ENCODE measurements at places on chromosomes 1 and 21. TPM values are rescaled to one million over a fixed set of nuclear protein-coding genes. Genes with fewer than 3 reads are reported as not detected.

Gene OR2L2
- not detected for total RNA-seq

Gene KLHDC7A
- total RNA-seq, result not detected

Gene AK5
- 0.86 TPM for total RNA-seq

Gene WNT3A
- not detected for total RNA-seq

Gene FYB2
- not detected for total RNA-seq

Gene MYOG
- total RNA-seq, result not detected

Gene KRTAP19-3
- not detected for total RNA-seq

Gene FNDC7
- not detected for total RNA-seq

Gene ZNF678
- 5.7 TPM for total RNA-seq

Gene PTTG1IP
- total RNA-seq, result 152 TPM

Gene NLRP3
- 7.0 TPM for total RNA-seq

Gene EPHB2
- total RNA-seq, result 20.5 TPM

Gene TLCD4
- 0.08 TPM for total RNA-seq

Gene LCE1C
- total RNA-seq, result 1.1 TPM

Gene C2CD2
- 14.5 TPM for total RNA-seq

Gene EXTL1
- not detected for total RNA-seq

Gene LRRN2
- not detected for total RNA-seq

Gene CHI3L2
- not detected for total RNA-seq

Gene TEDDM1
- not detected for total RNA-seq

Gene CD1D
- 9.1 TPM for total RNA-seq

Gene S100A3
- total RNA-seq, result 12.7 TPM

Gene GGPS1
- total RNA-seq, result 17.9 TPM

Gene PYHIN1
- not detected for total RNA-seq

Gene FAM151A
- total RNA-seq, result not detected

Gene FMO5
- total RNA-seq, result 0.39 TPM

Gene RPS27
- 2,616 TPM for total RNA-seq

Gene RIT1
- total RNA-seq, result 19.8 TPM

Gene FCRLA
- 0.47 TPM for total RNA-seq

Gene OSBPL9
- 61.3 TPM for total RNA-seq

Gene BCAR3
- total RNA-seq, result 98.0 TPM

Gene MATN1
- not detected for total RNA-seq

Gene SNAP47
- 35.9 TPM for total RNA-seq

Gene CDC42BPA
- total RNA-seq, result 11.0 TPM

Gene ZSCAN20
- 3.2 TPM for total RNA-seq

Gene CFHR1
- total RNA-seq, result not detected

Gene LRRC39
- not detected for total RNA-seq

Gene FCGR3A
- not detected for total RNA-seq

Gene ASCL5
- total RNA-seq, result not detected

Gene LCE1D
- total RNA-seq, result not detected

Gene LINGO4
- total RNA-seq, result not detected

Gene EFNA3
- 3.2 TPM for total RNA-seq

Gene PUM1
- 41.1 TPM for total RNA-seq

Gene LYPD8
- not detected for total RNA-seq

Gene CYP4A11
- not detected for total RNA-seq

Gene FNBP1L
- total RNA-seq, result 6.2 TPM

Gene TNFRSF4
- total RNA-seq, result not detected

Gene FNDC5
- total RNA-seq, result not detected

Gene PBX1
- 0.86 TPM for total RNA-seq

Gene ADCY10
- 0.15 TPM for total RNA-seq

Gene TAS1R1
- not detected for total RNA-seq

Gene C1orf210
- total RNA-seq, result 2.8 TPM

Gene CASZ1
- total RNA-seq, result 8.9 TPM

Gene TDRD10
- total RNA-seq, result not detected

Gene LDLRAD1
- total RNA-seq, result not detected
